ENCODE measurements at places on chromosomes 1 and 21. TPM values are rescaled to one million over a fixed set of nuclear protein-coding genes. Genes with fewer than 3 reads are reported as not detected.

The SEC16B gene
- 0.76 TPM for total RNA-seq

The SIM2 gene
- 1.5 TPM for total RNA-seq

The OR2M3 gene
- not detected for total RNA-seq

The SPRR2F gene
- not detected for total RNA-seq

The RXFP4 gene
- not detected for total RNA-seq

DNA sequence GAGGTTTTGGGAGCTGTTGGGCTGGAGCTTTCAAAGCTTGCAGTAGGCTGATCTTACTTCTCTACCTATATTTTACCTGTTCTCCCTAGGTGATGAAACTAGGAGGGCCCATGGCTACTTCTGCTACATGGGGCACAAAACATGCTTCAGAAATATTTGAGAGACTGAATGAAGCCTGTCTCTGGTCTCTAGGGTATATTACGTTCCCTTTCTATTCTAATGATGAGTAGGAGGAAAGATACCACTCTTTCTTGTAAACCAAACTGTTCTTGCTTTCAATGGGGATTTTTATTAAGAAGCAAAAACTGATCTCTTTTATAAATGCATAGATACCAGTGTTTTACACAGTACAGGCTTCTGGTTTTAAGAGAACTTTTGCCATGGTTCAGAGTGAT is 103.1 kb downstream of the GALNT2 start:
- DNase-seq, result no peak

GRCh38 chr1:24091971-24092482 is 19.9 kb downstream of the MYOM3 start:
- no peak for DNase-seq

- DNase-seq, result no peak
Measured at GRCh38 chr21:17590430-17590829, 22.3 kb downstream of the BTG3 start.

DNA sequence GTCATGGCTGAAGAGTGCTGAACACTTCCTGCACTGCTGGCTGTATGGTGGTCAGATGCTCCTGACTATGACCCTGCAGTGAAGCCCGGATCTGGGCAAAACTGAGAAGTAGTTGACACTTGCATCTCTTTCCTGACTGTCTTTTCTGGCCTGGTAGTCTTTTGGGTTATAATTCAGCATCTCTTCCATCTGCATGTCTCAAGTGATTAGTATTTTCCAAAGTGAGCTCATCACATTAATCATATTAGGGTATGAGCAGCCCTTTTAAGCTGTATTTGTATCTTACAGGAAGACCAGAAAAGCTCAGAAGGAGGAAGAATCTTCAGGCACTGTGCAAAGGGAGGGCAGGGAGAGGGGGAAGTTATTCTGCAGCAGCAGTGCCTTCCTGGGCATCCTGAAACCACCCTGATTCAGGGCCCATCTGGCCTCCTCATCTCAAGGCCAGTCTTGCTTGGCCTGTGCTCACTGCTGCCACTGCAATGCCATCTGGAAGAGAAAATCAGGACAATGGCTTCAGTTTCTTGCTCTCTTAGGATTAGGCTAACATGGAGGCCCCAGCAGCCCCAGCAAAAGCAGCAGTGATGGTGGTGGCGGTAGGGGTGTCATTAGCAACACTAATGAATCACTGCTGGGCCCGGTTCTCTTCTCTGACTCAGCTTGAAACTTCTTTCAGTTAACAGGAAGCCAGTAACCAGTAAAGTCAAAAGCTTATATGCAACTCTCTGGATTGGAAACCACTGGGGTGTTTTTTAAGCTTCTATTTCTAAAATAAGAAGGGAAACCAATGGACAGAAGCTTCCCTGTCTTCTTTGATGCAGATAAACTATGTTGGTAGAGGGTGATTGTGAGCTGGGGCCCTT is 63.3 kb upstream of the WDR26 start:
- no peak for DNase-seq

DNA sequence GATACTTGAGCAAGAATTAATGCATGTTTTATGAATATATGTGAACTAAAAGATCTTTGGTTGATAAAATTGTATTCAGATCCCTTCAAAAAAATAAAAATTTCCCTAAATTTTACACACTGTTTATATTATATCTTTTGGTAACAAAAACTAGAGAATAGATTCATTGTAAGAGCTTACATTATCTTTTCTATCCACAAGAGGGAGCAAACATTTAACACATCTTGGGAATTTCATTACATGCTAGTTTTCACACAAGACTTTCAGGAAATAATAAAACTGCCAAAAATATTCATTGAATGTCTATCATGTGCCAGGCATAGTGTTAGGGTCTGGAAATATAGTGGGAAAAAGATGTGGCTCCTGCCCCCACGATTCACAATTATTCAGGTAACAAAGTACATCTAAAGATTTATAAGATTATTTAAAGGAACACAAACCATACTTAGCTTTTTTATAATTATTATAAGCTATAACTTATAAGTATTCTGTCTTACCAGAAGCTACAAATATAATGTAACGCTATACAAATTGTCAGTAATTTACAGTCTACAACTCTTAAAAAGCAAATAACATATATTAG is 30.6 kb downstream of the FAF1 start:
- no peak for DNase-seq

GRCh38 chr1:116170721-116171589 is 59.8 kb downstream of the MAB21L3 start:
- DNase-seq, result no peak

DNA sequence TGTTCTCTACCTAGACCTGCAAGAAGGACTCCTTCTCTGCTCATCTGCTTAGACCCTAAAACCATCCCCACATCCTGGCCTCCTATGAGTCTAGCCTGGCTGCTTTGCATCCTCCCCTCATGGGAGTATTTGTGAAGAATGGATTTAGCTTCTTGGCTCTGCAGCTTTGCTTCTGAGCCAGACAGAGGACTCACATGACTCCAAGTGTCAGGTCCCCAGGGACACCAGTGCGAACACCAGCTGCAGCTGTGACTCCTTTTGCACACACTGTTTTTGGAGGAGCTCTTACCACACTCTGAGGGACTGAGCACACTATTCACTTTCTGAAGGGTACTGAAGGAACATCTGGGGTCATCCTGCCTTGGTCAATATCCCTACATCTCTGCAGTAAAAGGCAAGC is 131.8 kb upstream of the SGIP1 start:
- DNase-seq, result no peak

DNA sequence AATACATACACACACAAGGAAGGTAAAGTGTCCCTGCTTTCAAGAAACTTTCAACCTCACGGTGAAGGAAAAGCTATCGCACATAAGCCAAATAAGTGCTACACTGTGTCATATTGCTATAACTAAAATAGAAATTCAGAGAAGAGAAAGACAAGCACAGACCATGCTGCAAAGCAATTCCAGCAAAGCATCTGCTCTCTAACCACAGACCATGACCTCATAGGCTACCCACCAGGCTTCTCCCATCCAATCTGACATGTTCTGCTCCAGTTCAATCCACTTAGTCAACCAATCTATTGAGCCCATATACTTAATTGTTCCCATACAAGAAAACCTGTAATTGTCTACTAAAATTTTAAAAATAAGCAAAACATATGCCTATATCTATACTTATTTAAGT is 211.3 kb downstream of the BARHL2 start:
- no peak for DNase-seq

- DNase-seq, result no peak
Measured at GRCh38 chr1:207344221-207344620, 22.7 kb downstream of the CD55 start.

DNA sequence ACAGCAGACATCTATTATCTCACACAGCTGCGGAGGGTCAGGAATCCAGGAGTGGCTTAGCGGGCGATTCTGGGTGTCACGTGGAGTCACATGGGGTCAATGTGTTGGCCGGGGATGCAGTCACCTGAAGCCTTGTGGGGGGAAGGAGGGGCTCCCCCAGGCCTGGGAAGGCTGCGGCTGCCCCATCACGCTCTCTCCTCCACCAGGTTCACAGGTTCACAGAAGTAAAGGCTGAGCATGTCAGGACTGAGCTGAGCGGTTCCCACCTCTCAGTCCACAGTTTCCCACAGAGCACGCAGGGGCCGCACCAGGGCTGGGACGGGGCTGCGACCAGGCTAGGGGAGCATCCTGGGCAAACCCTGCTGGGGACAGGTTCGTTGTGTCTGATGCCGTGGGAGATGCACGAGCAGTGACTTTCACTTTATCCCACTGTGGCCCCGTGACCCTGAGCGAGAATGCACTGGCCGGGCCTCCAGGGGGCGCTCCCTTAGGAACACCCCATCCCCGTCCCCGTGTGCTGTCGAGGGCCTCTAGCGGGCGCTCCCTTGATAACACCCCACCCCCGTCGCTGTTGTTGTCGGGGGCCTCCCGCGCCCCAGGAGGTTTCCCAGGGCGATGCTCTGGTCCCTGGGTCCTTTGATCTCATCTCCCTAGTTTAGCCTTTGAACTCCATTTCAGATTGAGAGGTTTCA is 73.2 kb upstream of the TRAPPC10 start:
- no peak for DNase-seq

- DNase-seq, result no peak
Measured at GRCh38 chr1:79293611-79294010, 287.1 kb upstream of the ADGRL4 start.

Data from osteocyte (in vitro differentiated cells).